Pericardium fibroblast (primary cell): ENCODE measurements at places on chromosomes 4 and X. TPM values are rescaled to one million over a fixed set of nuclear protein-coding genes. Genes with fewer than 3 reads are reported as not detected.

PAK3 gene
- 0.09 and 0.12 TPM in 2 replicates for total RNA-seq

EDA2R gene
- 2.0 and 13.9 TPM in 2 replicates for total RNA-seq

CDKL5 gene
- total RNA-seq: 2.1 and 2.5 TPM in 2 replicates

NAP1L5 gene
- 3.2 and 6.5 TPM in 2 replicates for total RNA-seq

ADGRL3 gene
- total RNA-seq: 1.0 and 3.7 TPM in 2 replicates

EFHC2 gene
- under 0.01 and 0.12 TPM in 2 replicates for total RNA-seq

SOWAHD gene
- 0.70 TPM in 1 of 2 replicates, not detected in the other for total RNA-seq

OTC gene
- total RNA-seq: not detected in 2 replicates

MSX1 gene
- total RNA-seq: 4.9 and 5.7 TPM in 2 replicates

SCRG1 gene
- total RNA-seq: 1.4 and 7.1 TPM in 2 replicates

OPN1MW3 gene
- not detected in 2 replicates for total RNA-seq

GAR1 gene
- total RNA-seq: 6.7 and 13.1 TPM in 2 replicates

IL2RG gene
- total RNA-seq: not detected in 2 replicates

TLR8 gene
- total RNA-seq: not detected in 2 replicates

GAGE12E gene
- total RNA-seq: not detected in 2 replicates

DUSP21 gene
- not detected in 2 replicates for total RNA-seq
